Stimulated activated CD4-positive, alpha-beta T cell treated with anti-CD3 and anti-CD28 coated beads, Interleukin-12 subunit alpha, Interleukin-12 subunit beta, amount 100 ng/mL, for 24 hours (primary cell): ENCODE measurements at places on chromosomes 1 and 21.

DNA sequence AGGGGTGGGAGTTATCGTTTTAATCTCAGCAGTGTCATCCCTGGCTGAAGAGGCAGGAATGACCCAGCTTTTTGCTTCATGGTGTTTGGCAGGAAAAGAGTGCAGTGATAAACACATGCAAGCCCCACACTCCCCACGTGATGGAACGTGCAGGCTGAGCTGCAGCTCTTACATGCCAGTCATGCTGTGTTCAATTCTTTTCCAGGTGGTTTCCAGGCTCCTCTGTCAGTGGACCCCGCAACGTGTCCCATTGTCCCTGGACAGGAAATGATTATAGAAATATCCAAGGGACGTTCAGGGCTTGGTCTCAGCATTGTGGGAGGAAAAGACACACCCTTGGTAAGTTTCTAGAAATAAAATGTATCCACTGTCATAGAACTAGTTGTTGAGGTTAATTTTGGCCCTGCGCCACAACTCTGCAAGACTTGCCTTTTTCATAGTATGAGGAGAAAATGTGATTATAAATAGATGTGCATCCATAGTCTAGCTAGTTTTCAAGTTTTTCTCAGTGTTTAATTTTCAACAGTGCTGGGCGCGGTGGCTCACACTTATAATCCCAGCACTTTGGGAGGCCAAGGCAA is 110.2 kb upstream of the L1TD1 start:
- no peak for DNase-seq

DNA sequence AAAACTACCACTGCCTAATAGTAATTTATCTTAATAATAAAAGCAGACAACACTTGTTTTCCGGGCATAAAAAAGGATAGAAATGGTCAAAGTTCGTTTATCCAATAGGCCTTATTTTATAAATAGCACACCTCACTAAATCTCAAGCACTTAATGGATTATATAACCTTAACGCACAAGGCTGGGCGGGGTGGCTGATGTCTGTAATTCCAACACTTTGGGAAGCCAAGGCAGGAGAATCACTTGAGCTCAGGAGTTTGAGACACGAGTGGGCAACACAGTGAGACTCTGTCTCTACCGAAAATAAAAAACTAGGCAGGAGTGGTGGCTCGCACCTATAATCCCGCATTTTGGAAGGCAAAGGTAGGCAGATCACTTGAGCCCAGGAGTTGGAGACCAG is 12.4 kb downstream of the EIF4G3 start:
- no peak for DNase-seq

DNA sequence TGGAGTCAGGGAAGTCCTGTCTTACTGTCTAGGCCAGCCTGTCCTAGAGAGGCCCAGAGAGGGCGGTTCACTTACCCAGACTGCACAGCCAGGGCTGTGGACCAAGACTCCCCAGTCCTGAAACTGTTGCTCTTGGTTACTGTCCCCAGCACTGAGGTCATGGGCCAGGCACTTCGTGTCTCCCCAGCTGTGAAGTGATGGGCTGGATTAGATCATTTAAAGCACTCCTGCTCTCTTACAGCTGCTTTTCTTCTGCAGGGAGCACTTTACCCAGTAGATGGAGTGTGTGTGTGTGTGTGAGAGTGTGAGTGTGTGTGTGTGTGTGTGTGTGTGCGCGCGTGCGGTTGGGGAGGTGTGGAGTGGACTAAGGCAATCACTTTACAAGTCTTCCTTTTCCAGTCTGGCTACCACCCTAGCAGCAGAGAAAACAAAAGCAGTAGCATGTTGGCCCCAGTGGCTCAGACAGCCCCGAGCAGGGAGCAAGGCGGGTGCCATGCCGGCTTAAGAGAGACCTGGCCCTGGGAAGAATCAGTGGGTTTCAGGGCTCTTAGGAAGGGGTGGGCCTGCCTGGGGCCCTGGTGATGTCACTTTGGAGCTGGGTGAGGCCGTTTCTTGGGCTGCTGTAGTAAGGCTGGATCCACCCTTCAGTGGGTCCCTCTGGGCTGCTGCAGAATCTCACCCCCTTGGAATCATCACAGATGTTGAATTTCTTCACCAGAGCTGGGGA is 2.4 kb downstream of the SPSB1 start:
- DNase-seq: no peak

DNA sequence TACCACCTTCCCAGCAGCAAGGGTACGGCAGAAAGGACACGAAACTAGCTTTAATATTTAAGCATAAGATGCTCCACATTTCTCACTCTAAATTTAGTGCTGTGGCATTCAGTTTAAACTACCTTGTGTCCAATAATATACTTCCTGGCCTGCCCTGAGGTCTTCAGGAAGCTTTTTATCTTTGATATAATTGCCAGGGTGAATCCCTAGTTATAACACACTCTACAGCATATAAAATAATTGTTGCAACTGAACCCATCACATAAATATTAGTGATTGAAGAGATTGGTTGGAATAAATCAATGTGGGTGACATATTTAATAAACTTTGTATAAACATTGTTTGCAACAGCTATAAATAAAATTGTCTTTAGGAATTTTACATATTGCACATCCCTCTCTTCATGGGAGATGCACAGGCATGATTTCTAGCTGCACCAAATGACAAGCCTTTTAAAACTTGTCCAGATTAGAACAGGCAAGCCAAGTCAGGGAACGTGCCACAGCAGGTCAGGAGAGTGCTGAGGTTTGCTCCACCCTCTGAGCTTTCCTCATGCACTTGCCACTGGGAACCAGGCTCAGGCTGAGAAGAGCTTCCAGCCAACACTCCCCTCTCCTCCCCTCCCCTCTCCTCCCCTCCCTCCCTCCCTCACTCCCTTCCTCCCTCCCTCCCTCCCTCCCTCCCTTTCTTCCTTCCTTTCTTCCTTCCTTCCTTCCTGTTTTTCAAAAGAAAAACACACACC is 623.2 kb upstream of the PKN2 start:
- DNase-seq: no peak

GRCh38 chr1:103333141-103333540 is 192.4 kb upstream of the RNPC3 start:
- DNase-seq: no peak

GRCh38 chr21:37259426-37259825 is 7.7 kb downstream of the VPS26C start:
- DNase-seq: no peak

DNA sequence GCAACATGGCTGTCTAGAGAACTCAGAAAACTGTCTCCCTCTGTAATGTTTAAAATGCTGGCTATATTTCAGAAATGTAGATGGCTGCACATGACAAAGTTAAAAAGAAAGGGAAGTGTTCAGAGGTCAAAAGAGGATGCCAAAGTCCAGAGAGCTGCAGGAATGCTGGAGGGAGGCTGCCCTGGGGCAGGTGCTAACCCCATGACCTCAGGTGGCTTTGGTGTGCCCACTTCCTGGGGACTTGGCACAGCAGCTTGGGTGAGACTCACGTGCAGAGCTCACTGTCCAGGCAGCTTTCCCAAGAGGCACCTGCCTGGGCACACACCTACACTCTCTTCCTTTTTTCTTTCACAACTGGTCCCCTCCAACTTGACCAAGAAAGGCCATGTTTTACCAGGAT is 256.4 kb downstream of the KCNJ6 start:
- no peak for DNase-seq

- no peak for DNase-seq
Observed at GRCh38 chr1:25184001-25184762, 48.1 kb downstream of the SYF2 start.

DNA sequence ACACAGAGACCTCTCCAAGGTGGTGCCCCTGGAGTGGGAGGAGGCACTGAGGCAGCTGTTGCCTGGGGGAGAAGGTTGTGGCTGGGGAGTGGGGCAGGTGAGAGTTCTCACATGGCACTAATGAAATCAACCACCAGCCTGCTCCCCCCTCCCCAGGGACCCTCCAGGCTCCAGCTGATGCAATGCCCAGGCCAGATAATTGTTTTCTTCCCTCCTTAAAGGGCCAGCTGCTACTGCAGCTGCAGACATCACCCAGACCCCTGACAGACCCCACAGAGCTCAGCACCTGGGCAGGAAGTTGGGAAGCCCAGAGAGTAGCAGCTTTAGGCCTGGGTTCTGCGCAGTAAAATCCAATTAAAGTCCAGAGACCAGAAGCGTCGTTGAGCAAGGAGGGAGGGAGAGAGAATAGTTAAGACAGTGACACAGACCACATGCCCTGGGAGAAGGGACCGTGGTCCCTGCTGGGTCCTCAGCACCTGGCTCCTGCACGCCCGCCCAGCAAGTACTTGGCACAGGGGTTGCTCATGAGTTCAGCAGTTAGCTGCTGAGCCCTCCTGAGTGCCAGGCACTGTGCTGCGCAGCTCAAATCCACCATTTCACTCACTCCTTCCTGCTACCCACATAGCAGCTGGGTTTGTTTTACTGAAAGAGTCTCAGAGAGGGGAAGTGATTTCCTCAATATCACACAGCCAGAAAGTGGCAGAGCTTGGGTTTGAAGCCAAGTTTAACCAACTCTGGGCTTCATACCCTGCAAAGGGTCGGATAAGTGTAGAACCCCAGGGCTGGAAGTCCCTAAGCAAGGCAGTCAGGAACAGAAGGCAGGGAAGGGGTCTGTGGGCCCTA is 1.9 kb downstream of the RIMS3 start:
- no peak for DNase-seq

DNA sequence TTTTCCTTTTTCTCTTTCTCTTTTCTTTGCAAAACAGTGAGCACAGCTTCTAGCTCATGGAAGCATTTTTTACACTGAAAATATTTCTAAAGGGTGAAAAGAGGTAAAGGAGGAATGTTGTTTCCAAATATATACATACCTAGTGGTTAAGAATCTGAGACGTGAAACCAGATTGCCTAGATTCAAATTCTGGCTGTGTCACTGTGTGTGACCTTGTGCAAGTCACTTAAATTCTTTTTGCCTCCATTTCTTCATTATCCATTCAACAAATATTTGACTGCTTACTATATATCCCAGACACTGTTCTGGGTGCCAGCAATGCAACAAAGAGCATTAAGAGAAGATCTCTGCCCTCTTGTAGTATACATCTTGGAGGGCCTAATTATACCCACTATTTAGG is 53.3 kb downstream of the ZFYVE9 start:
- no peak for DNase-seq

DNA sequence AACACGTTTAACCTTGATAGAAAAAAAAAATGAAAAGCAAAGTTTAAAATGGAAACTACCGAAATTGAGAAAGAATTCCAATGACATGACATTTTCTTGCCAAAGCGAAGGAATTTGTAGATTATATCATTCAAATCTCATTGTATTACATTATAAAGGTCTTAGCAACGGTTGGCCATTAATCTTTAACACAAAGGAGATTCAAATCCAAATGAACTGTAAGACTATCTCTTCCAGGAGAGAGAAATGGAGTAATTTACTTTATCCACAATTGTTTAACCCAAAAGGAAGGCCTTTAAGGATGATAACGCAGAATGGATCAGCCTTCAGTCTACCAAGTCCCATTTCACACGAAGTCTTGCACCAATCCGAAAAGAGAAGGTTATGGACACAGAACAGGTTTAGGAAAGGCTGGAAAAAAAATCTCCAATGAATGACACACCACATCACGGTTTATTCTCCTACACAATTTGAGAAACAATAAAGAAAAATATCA is 1.5 kb downstream of the ENAH start:
- DNase-seq: no peak

DNA sequence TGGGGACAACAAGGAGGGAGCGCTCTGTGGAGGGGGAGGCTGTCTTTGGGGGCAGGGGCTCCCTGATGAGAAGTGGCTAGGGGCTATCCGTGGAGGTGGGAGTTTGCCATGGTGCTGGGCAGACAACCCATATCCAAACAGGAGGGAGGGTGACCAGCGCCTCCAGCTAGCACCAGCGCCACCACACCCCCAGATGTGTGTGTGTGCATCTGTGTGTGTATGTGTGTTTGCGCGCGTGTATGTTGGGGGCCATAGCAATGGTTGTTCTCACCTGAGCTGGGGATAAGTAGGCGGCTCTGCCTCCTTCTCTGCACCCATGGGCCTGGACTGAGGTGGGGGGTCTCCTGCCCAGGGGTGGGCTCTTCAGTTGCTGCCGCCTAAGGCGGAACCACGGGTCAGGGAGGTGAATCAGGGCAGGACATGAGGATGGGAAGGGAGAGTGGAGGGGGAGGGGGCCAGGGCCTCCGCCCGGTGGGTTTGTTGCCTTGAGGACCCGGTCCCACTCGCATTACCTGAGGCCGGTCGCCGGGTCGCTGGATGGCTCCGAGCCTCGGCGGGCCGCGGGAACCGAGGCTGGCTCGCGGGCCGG is 345 bp downstream of the HPCAL4 start:
- DNase-seq: no peak

DNA sequence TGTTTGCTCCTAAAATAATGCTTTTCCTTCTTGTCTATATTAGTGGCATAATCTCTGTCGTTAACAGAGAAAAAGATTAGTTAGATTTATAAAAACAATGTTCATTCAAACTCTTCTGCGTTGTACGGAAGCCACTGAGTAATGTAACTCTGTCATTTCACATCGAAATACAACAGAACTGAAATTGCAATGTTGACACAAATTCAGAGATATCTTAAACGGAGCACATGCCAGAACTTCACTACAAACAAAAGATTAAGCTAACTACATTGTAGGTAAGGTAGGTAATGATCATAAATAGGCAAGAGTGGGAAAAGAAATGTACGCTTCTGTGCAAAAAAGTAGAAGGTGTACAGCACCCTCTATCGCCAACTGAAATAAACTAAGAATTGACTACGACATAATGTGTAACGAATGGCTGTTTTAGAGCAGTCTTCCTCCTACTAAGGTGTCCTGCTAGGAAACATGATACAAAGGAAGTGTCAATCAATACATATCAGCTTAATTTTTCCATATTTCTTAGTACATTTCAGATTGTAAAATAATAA is 56.6 kb downstream of the PCNX2 start:
- DNase-seq: no peak
